Activated T-cell treated with anti-CD3 and anti-CD28 coated beads, Interleukin-2, amount 50 U/mL, for 72 hours (primary cell): ENCODE measurements at places on chromosomes 2 and 18. TPM values are rescaled to one million over a fixed set of nuclear protein-coding genes. Genes with fewer than 3 reads are reported as not detected.

Gene IL36B
- total RNA-seq: not detected

Gene CLEC4F
- not detected for total RNA-seq

Gene GULP1
- total RNA-seq: not detected

Gene ZSWIM2
- not detected for total RNA-seq

Gene STPG4
- total RNA-seq: not detected

Gene DPYSL5
- total RNA-seq: not detected

Gene CHRNG
- not detected for total RNA-seq

Gene ALK
- 0.25 TPM for total RNA-seq

Gene CGREF1
- total RNA-seq: 0.81 TPM

Gene DNER
- total RNA-seq: not detected

Gene ITPRIPL1
- 31.4 TPM for total RNA-seq

Gene LYPD6
- total RNA-seq: not detected

Gene PTPRN
- 2.5 TPM for total RNA-seq

Gene G6PC2
- not detected for total RNA-seq

Gene CRYGD
- not detected for total RNA-seq

Gene UGT1A7
- not detected for total RNA-seq

Gene NPHP1
- 1.8 TPM for total RNA-seq

Gene MAP3K19
- not detected for total RNA-seq

Gene CHRND
- total RNA-seq: not detected

Gene KIAA2012
- total RNA-seq: not detected

Gene TMEM214
- total RNA-seq: 53.6 TPM

Gene SH3RF3
- 1.0 TPM for total RNA-seq

Gene PLB1
- 0.72 TPM for total RNA-seq

Gene GMCL1
- total RNA-seq: 23.7 TPM
